NCI-H2081 (cell line): ENCODE measurements at places on chromosomes 2 and 18.

DNA sequence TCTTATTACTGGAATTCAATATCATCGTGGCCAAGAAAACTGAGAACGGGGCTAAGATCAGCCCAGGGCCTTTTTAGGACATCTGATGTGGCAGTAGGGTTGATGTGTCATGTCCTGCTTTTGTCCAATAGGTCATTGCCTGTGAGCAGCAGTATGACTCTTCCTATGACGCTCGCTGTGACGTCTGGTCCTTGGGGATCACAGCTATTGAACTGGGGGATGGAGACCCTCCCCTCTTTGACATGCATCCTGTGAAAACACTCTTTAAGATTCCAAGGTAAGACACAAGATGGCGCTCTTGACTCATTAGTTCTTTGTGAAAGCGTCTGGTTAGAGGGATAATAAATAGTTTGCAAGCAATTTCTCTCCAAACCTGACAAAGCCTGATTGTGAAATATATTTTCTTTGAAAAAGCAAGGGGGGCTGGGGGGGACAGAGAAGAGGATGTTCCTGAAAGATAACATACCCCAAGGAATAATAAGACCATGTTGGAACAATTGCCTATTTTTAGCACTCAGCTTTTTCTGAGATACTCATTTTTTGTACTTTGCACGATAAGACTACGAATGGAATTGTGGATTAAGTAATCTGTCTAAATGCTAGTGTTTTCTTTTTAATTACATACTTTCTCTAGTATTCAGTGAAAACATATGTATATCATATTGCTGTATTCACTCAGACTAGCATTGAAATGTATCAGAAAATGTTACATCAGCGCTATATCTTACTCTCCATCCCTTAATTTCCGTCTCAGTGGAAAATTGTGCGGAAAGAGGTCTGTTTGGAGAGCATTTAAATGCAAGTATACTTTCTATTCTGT, 58.1 kb downstream of the MYO3B start:
- DNase-seq = peak; percentile 88

- no peak for DNase-seq
Observed at GRCh38 chr18:24762511-24762910, 302.1 kb downstream of the HRH4 start.

DNA sequence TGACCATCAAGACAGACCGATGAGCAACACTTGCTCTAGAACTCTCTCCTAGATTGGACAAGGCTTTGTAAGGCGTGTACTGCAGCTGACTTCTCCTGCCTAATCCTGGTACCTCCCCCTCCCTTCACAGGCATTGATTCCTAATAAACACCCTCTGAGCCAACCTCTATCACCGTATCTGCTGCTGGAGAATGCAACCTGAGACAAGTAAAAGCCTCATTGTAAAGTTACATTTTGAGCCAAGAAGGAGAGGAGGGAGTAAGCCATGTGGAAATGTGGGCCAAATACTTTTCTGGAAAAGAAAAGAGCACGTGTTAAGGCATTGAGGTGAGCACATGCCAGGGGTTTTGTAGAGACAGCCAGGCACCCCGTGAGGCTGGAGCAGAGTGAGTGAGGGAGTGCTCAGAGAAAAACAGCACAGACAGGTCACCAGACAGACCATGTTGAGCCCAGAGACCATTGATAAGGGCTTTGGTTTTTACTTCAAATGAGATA, 2.6 kb upstream of the WDFY1 start:
- no peak for DNase-seq

DNA sequence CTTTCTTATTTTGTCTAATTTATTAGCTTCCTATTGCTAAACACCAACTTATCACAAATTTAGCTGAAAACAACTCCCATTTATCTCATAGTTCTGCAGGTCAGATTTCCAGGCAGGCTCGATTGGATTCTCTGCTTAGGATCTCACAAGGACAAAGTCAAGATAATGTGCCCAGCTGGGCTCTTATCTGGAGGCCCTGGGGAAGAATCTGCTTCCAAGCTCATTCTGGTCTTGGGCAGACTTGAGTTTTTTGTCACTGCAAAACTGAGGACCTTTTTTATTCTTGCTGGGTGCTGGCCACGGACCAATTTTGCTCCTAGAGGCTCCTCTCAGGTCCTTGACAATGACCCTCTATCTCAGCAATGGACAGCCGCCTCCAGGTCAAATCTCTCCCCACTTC, 215.5 kb downstream of the TRIB2 start:
- no peak for DNase-seq
